ENCODE measurements at places on chromosomes 4 and X. TPM values are rescaled to one million over a fixed set of nuclear protein-coding genes. Genes with fewer than 3 reads are reported as not detected.

TAB3 gene
- 23.6 TPM for total RNA-seq

SLITRK2 gene
- total RNA-seq = 22.0 TPM

GAGE12E gene
- total RNA-seq = not detected

IQCM gene
- not detected for total RNA-seq

HSFX1 gene
- total RNA-seq = 5.6 TPM

Data from dorsolateral prefrontal cortex (tissue), 122 donors.